ENCODE measurements at places on chromosomes 2 and 18.
A peak's percentile ranks its signal among the peaks of the same experiment; 100 is the strongest.

- DNase-seq, result no peak
Measured at GRCh38 chr2:86256300-86256699, 57.0 kb downstream of the MRPL35 start.

- DNase-seq, result no peak
Measured at GRCh38 chr18:48880931-48881330, 69.8 kb downstream of the SMAD7 start.

DNA sequence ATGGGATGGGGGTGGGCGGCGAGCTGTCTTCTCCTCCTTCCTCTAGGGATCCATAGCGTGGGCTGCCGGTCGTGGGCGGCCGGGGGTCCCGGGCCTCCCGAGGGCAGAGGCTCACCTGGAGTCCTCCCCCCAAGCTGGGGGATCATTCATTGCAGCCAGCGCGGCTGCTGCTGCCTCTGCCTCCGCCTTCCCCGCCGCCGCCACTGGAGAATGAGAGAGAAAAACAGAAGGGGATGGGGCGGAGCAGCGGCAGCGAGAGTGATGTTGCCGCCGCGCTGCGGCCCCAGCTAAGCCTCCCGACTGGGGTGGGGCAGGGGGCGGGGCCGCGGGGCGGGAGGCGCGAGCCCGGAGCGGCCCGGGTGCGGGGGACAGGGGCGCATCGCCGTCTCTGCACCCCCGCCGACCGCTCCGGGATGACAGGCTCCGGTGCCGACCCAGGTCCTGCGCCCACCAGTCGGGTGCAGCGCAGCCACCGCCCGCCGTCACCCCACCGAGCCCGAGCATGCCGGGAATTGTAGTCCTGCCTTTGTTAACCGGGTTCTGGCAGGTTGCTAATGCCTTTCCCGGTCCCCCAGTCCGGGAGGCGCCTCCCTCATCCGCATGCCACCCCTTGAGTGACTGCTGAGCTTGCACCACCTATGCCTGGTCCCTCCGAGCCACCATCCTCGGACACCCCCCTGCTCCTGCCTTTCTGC is at the start of gene KIF3C:
KIF3C (minus strand) TSS at position 225 of the 695 bp plus-strand sequence. CDS start 580 bp downstream, outside the sequence.
- DNase-seq, result peak; percentile 56

DNA sequence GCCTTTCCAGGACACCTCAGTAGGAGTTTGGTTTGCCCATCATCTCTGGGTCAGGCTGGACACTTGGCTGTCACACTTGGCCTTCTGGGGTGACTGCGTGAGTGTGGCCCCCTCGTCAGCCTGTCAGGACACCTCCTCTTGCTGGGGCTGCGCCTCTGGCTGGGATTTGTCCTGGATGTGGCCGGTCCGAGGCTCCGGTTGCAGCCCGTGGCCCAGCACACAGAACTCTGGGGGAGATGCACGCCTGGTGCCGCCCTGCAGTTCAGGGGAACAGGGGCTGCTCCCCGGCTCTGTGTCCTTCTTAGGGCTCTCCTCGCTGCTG is 9.6 kb downstream of the PCARE start:
- DNase-seq, result no peak

DNA sequence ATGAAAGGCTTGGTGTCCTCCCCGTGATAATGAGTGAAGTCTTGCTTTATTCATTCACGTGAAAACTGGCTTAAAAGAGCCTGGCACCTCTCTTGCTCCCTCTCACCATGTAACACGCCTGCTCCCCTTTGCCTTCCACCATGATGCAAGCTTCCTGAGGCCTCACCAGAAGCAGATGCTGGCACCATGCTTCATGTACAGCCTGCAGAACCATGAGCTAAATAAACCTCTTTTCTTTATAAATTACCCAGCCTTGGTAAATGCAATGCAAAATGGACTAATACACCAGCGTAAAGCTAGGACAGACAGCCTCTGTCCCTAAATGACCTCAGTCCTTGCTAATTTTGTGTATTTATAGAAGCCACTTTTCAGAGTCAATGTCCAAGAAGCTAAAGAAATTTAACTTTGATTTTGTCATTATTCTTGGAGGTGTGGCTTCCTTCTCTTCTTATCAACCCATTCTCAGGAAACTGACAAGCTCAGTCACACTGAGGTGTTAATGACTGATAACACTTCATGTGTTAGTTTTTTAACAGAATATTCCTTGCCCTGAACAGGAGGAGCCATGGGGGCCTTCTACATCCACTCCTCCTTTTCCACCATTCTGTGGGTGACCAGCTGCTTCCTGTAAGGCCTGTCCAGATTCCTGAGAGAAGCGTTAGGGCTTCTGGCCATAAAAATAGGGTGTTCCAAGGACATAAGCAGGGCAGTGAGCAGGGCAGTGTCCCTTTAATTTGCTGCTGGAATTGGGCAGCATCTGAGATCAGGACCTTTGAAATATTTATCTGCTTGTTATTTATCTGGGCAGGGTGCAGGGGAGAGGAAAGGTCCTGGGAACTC is 38.0 kb upstream of the EPAS1 start:
- DNase-seq, result no peak

GRCh38 chr2:215521031-215521430 is 85.2 kb upstream of the FN1 start:
- DNase-seq, result no peak

- no peak for DNase-seq
Measured at GRCh38 chr18:23986600-23987359, 27.8 kb upstream of the TTC39C start.

DNA sequence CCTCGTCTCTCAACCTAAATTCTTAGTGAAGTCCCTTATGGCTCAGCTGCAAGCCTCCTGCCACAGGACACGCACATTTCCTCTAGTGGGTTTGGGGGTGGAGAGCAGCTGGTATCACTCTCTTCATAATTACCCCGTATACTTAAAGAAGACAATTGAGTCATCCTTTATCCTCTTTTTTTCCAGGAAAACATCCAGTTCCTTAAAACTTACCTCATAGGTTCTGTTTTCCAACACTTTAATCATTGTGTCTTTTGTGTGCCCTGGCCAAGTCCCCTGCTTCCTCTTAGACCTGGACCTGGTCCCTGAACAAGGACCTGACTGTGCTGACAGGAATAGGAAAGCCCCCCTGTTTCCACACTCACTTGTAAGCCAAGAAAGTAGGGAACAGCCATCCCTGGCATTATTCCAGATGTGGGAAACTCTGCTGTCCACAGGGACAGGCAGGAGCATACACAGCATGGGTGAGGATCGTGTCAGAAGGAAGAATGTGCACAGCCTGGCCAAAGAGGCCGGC is 42.3 kb upstream of the MYO1B start:
- DNase-seq, result no peak

- DNase-seq, result no peak
Measured at GRCh38 chr18:56598422-56598821, 40.0 kb downstream of the TXNL1 start.
